Pulmonary artery endothelial cell (primary cell): ENCODE measurements at places on chromosomes 7 and 10.

GRCh38 chr10:59007307-59008025 is 169.0 kb upstream of the PHYHIPL start:
- no peak for DNase-seq

- no peak for DNase-seq
Observed at GRCh38 chr10:37549054-37549453, 308.4 kb downstream of the ZNF248 start.

GRCh38 chr7:94249631-94250030 is 145.1 kb upstream of the COL1A2 start:
- DNase-seq: no peak

GRCh38 chr7:84913731-84914130 is 273.1 kb downstream of the SEMA3D start:
- no peak for DNase-seq

GRCh38 chr7:47380325-47381133 is 201.4 kb downstream of the TNS3 start:
- no peak for DNase-seq

DNA sequence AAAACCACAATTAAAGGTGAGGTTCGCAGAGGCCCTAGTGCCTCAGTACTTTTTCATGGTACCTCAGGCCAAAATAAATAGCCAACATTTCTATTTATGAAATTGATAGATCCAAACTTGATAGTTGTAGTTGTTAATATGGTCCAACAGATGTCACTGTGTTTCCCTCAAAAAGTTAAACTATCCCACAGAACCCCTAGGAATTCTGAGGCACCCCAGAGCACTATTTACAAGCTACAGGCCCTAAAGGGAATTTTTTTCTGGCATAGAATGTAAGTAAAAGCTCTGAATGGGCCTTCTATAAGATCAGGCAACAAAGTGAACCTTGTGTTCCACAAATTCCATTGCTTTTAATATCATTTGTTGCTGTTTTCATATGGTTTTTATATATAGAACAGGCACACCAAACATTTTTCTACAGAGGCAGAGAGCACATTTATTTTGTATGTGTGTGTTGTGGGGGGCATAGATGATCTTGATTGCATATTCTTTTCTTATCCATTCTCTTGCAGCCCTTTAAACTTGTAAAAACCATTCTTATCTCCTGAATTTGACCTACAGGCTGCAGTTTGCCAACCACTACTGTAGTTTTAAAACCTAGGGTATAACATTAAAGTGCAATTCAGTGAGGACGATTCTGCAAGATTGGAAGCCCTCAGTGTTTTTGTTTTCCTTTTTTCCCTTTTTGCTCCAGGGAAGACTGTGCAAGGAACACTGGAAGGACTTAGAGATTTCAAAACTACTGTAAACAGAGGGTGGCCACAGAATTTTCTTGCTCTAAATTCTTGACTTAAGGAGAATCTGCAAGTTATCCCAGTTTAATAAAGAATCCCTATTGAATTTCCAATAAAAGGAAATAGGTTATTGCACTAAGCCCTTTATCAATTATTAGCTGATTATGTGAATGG is 3.5 kb upstream of the ARL4A start:
- DNase-seq: no peak

DNA sequence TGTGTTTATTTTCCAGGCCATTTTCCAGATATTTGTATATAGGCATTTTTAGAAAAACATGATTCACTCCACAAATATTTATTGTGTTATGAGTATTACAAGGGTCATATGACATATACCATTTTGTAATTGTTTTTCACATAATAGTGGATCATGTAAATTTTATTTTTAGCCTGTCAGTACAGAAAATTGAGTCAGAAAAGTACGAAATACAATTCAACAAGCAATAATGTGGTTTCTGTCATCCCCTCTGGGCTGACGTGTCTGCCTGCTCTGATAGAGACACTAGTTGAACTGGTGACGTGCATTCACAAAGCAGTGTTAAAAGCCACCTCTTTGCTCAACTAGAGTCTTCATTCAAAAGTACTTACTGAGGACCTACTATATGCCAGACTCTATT is 97.9 kb upstream of the STEAP1B start:
- DNase-seq: no peak

DNA sequence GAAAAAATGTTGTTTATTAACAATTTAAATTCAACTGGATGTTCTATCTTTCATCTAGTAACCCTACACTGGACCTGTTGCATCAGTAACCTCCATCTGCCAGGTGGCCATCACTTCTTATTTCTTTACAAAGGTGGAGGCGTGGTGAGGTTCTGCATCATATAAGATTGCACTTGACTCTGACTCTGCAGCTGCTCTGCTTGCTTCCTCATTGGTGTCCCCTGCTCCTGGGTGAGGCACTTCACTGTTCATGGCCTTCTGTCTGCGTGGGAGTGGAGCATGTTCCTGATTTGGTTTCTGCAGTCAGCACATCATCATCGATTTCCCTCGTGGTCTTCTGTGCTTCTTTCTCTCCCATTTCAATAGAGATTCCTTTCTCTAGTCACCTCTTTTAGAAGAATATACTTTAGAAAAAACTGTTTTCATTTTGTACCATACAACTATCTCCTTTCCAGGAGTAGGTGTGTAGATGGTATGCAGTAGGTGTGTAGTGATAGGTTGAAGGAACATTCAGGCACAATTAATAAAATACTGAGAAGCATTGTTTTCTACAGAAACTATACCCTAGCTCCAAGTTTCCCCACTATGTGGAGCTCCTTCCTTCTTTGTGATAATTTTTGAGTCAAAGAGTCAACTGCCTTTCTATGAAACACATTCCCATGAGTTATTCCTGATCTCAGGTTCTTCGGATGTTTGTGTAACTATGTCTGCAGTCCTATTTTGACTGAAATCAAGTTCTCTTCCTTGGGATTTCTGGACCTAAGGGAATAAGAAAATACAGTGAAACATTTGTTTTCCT is 231.7 kb upstream of the CNTNAP2 start:
- no peak for DNase-seq

DNA sequence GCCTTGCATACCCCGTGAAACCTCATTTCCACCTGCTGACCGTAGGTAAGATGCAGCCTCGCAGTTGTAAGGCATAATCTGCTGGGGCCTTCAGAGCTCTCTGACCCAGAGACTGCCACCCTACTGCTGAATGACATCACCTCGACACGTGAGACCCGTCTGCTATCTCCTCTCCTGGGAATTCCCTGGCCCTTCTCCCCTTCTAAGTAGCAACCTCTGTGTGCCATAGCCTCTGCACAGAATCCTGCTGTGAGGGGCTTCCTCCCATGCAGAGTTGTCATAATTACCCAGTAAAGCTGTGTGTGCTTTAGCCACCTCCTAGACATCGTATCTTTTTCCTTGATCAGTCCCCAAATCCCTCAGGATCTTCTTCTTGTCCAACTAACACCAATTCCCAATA is 106.7 kb downstream of the CACNB2 start:
- DNase-seq: no peak
